ENCODE measurements at places on chromosomes 3 and 15. TPM values are rescaled to one million over a fixed set of nuclear protein-coding genes. Genes with fewer than 3 reads are reported as not detected.

- no peak overlapping the region for H3K27ac ChIP-seq
These were observed 204.6 kb upstream of the NR2F2 start for GRCh38 chr15:96125721-96126415.

- no peak overlapping the region for H3K27ac ChIP-seq
- no peak for DNase-seq
- no peaks in the 10 kb centered on the region for H3K4me1 ChIP-seq
- no peak overlapping the region for H3K4me3 ChIP-seq
- H3K27me3 ChIP-seq: no peaks in the 10 kb centered on the region
These were observed 163.3 kb downstream of the CDIN1 start for GRCh38 chr15:36742696-36743095.

GRCh38 chr3:197103766-197104165 is 74.1 kb upstream of the MELTF start:
- H3K4me3 ChIP-seq: no peak overlapping the region
- no peaks in the 10 kb centered on the region for H3K4me1 ChIP-seq
- H3K27me3 ChIP-seq: no peaks in the 10 kb centered on the region
- no peak overlapping the region for H3K27ac ChIP-seq

DNA sequence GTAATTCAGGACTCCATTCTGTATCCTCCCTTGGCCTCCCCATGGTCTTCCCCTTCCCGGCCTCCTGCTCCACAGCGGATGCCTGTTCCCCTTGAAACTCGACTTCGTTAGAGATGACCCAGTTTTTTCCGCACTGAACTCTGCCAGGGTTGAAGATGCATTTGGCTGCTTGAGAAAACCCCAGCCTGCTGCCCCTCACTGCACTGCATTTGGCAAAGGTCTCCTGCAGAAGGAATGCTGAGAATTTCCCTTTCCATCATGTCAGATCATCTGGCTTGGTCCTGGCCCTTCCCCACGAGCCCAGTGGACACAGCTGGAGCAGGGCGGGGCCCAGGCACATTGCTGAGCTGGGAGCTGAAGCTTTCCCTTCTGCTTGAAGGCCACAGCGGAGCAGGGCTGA is 37.6 kb upstream of the RGMA start:
- DNase-seq: no peak
- H3K36me3 ChIP-seq: no peaks in the 10 kb centered on the region
- no peaks in the 10 kb centered on the region for H3K4me1 ChIP-seq
- no peak overlapping the region for H3K27ac ChIP-seq
- H3K4me3 ChIP-seq: no peak overlapping the region
- H3K27me3 ChIP-seq: no peaks in the 10 kb centered on the region

ADPRH gene
- 10.9 TPM for total RNA-seq

DNA sequence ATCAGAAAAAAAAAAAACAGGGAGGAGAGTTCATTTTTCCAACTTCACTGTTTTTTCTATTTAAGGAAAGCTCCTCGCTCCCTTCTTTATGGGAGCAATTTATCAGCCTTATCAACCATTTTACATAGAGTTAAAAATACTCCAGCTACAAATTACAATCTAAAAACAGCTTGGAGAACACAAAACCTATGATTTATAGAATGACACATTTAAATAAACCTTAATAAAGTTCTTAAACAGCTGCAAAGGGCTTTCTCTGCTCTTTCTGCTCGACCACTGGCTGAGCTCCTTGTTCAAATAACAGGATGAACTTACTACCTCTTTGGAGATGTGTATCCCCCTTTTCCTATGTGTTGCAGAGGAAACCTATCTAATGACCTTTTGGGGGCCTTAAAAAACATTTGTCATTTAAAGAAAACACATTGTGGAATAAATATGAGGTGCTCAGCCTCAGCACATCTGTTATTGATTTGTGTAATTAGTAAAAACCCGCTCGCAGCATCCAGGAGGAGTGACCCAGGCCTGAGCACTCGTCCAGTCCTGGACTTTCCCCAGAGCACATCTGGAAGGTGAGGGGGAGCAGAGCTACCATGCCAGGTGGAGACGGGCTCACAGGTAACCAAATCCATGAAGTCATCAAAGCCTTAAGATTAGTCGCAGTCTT is 231.2 kb downstream of the ATP8B4 start:
- H3K27me3 ChIP-seq: no peaks in the 10 kb centered on the region
- DNase-seq: no peak
- H3K4me1 ChIP-seq: no peaks in the 10 kb centered on the region
- no peaks in the 10 kb centered on the region for H3K36me3 ChIP-seq
- no peak overlapping the region for H3K4me3 ChIP-seq

- no peak for DNase-seq
- H3K4me3 ChIP-seq: no peak overlapping the region
These were observed 9.9 kb upstream of the BRPF1 start for GRCh38 chr3:9721700-9722060.

- no peak overlapping the region for H3K4me3 ChIP-seq
- no peaks in the 10 kb centered on the region for H3K36me3 ChIP-seq
- H3K27ac ChIP-seq: no peak overlapping the region
- peaks cover 3% of the 10 kb centered on the region for H3K4me1 ChIP-seq
- no peak for DNase-seq
These were observed 2.0 kb upstream of the SOX2 start for GRCh38 chr3:181709537-181710279.

- H3K36me3 ChIP-seq: no peaks in the 10 kb centered on the region
- peak within 1 kb of the TSS; percentile 91 for H3K4me3 ChIP-seq
- no peaks in the 10 kb centered on the region for H3K27me3 ChIP-seq
These were observed at the start of gene RASA2 for GRCh38 chr3:141486746-141487520. Gene RASA2 (plus strand): TSS chr3:141487027. CDS start chr3:141487084, 57 bp downstream.

DNA sequence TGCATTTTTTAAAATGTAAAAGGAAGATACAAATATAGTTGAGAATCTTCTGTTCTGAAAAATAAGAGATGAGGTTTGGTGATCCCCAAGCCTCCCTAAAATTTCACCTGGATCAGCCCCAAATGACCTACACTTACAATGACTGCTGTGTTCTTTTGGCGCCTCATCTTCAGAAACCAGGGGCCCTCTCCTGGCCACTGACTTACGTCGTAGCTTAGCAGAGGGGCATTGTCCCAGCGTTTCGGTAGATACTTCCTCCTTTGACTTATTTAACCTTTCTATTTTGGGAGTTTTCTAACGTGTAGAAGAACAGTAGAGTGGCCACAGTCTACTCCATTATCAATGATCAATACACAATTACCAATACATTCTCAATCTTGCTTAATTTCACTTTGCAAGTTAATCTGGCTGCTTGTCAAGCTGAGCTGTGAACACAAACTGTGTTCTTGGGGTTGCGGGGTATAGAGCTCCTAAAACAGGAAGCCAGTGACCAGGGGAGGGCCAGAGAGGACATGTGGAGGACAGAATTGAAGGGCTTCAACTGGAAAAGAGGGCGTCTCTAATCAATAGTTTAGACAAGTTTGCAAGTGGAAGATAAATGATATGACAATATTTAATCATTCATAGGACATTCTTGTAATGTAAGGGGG is 419.5 kb downstream of the LPP start:
- no peaks in the 10 kb centered on the region for H3K4me1 ChIP-seq
- H3K27me3 ChIP-seq: no peaks in the 10 kb centered on the region

GRCh38 chr3:109963831-109964230 is 626.5 kb upstream of the DPPA4 start:
- H3K4me3 ChIP-seq: no peak overlapping the region
- H3K27me3 ChIP-seq: no peaks in the 10 kb centered on the region
- no peak for DNase-seq
- no peaks in the 10 kb centered on the region for H3K4me1 ChIP-seq

MEGF11 gene
- total RNA-seq: not detected

CFAP100 gene
- not detected for total RNA-seq

OIP5 gene
- total RNA-seq: 0.44 TPM

SAMD7 gene
- not detected for total RNA-seq

ITIH4 gene
- total RNA-seq: 5.6 TPM

PPM1L gene
- 136 TPM for total RNA-seq

- H3K27me3 ChIP-seq: no peaks in the 10 kb centered on the region
- DNase-seq: no peak
- H3K27ac ChIP-seq: no peak overlapping the region
- H3K4me1 ChIP-seq: no peaks in the 10 kb centered on the region
These were observed 13.8 kb downstream of the HDAC11 start for GRCh38 chr3:13493867-13494441.

DNA sequence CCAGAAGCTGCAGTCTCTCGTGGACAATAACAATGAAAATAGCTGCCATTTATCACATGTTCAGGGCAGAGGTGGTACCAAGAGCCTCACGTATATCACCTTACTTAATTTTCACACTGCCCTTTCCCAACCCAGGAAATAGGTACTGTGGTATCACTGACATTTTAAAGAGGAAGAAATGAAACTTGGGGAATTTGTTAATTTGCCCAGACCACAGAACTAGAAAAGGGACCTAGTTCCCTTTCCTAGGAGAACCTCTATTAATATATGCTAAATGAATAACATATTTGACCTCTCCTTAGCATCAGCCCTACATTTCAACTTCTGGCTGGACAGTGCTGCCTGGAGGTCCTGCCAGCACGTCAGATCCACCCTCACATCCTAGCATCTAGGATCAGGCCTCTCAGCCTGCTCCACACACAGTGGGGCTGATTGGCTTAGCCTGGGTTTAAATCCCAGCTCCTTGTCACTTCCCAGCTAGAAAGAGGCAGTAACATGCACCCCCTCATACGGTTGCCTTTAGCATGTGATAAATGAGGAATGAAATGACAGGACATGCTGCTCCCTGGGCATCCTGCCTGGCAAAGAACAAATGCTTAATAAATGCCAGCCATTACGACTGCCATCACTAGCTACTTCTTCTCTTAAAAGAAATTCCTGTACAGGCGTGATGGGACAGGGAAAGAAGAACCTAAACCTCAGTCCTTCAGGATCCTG is 95.1 kb upstream of the TNFAIP8L3 start:
- H3K27me3 ChIP-seq: no peaks in the 10 kb centered on the region
- no peak overlapping the region for H3K4me3 ChIP-seq
- H3K27ac ChIP-seq: peak overlapping the region; percentile 68
- no peak for DNase-seq
- H3K4me1 ChIP-seq: peaks cover 7% of the 10 kb centered on the region
- no peaks in the 10 kb centered on the region for H3K36me3 ChIP-seq

- no peak overlapping the region for H3K27ac ChIP-seq
- H3K36me3 ChIP-seq: no peaks in the 10 kb centered on the region
- no peaks in the 10 kb centered on the region for H3K27me3 ChIP-seq
- no peaks in the 10 kb centered on the region for H3K4me1 ChIP-seq
These were observed 233.2 kb downstream of the ZBBX start for GRCh38 chr3:167146911-167147310.
